ENCODE measurements at places on chromosomes 7 and 10.

DNA sequence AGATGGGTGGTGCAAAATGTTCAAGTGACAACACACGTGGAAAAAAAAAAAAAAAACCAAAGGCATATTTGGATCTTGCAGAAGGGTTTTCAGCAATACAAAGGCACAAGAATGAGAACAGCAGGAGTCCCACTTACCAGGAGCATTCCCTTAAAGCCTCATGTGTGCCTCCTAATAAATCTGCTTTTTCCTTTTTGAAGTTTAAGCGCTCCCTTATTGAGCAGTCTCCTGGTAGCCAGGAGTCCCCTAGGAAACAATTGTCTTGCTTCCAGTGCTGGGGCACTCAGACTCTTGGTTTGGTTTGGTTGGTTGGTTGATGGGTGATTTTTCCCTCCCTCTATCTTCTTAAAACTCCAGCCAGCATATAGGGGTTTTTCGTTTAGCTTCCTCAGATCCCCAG lies 321.8 kb upstream of the NFE2L3 start:
- no peak for DNase-seq

DNA sequence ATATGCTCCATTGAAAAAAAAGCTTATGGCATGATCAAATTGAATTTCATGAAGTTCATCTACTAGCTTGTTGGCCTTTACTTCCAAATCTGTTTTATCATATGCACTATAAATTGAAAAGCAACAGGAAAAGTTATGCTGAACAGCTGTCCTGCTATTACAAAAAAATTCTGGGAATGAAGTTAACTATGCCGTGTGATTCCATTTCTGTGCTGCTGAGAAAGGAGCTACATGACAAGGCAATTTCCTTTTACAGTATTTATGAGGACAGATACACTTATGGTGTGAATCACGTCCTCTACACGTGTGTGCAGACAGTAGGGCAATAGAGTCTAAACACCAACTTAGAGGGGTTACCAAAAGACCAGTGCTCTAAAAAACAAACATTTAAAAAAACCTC lies 426.5 kb upstream of the AKR1E2 start:
- DNase-seq, result no peak

DNA sequence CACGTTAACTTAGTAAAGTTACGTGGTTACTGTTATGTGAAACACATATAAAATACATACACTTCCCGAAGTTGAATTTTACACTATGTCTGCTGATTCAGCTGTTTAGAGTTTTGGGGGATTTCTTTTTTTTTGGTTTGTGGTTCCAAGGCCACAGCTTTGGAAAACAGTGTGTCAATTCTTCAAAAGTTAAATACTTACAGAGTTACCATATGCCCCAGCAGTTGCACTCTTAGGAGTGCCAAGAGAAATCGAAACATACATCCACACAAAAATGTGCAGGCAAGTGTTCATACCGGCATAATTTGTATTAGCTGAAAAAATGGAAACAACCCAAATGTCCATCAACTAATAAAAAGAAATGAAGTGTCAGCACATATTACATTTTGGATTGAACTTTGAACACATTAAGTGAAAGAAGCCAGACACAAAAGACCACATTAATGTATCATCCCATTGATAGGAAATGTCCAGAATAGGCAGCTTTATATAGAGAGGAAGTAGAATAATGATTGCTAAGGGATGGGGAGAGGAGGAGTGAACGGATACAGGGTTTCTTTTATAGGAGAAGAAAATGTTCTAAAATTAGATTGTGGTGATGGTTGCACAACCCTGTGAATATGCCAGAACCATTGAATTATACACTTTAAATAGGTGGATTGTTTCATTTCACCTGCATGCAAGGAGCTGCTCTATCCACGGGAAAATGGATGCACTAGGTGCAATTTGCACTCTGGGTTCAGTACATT lies 17.6 kb downstream of the APBB1IP start:
- DNase-seq, result no peak

GRCh38 chr7:2032030-2032875 lies 200.5 kb downstream of the MAD1L1 start:
- DNase-seq, result no peak

DNA sequence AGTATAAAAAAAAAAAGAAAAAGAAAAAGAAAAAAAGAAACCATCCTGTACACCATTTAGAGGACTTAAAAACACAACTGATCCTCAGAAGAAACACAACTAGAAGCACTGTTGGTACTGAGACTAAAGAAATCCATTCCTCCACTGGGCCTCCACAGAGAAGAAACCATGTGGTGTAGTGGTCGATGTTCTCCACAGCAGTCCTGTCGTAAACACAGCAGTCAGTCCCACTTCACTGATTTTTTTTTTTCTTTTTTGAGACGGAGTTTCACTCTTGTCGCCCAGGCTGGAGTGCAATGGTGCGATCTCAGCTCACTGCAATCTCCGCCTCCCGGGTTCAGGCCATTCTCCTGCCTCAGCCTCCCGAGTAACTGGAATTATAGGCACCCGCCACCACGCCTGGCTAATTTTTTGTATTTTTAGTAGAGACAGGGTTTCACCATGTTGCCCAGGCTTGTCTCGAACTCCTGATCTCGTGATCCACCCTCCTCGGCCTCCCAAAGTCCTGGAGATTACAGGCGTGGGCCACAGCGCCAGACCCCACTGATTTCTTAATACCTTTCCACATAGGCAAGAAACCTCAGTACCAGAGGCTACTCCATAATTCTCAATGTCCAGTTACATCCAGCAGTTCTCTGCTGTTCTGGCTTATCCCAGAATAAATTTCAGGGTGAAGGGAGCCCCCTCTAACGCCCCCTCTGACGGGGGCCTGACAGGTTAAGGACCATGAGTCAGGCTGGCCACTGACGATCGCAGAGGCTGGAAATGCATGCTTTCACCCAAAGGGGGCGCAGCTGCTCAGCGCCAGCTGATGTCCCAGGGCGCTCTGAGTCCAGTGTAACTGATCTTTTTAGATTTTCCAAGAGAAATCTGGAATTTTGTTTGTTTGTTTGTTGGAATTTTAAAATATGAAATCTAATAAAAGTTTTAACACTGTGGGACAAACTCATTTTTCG lies 24.8 kb upstream of the FFAR4 start:
- DNase-seq, result no peak

- no peak for DNase-seq
Observed at GRCh38 chr7:74029991-74030415, 2.0 kb downstream of the ELN start.
